PC-9 (cell line): ENCODE measurements at places on chromosomes 7 and 10. TPM values are rescaled to one million over a fixed set of nuclear protein-coding genes. Genes with fewer than 3 reads are reported as not detected.

DNA sequence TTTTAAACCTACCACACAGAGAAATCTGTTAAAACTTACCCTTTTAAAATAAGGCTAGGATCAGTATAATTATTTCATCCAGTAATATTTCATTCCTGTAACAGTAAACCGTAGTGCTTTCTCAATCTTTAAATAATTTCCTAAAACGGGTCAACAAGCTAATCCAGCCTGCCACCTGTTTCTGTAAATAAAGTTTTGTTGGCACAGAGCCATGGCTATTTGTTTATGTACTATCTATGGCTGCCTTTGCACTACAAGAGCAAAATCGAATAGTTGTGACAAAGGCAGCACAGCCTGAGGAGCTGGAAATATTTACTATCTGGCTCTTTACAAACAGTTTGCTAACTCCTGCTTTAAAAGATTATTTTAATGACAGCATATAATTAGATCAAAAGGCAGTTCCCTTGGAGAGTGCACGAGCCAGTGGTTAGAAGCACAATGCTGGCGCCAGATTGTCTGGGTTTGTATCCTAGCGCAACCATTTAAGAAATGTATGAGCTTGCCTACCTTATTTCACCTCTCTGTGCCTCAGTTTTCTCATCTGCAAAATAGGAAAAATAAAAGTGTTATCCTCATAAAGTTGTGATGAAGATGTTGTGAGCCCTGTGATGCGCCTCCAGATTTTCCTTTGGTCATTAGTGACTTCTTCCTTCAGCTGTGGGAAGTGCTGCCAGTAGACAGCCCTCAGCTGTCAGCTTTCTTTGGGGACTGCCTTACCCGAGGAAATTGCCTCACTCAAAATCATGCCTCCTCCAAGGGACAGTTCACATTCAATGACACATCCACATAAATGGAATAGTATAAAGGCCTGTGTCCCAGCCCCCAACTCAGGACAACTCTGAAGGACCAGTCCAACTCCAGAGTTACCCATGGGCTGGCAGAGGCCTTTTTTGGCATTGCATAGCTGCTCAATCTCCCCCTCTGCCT is 11.8 kb upstream of the MIOS start:
- no peak overlapping the region for H3K27ac ChIP-seq
- peaks cover 8% of the 10 kb centered on the region for H3K4me1 ChIP-seq
- no peaks in the 10 kb centered on the region for H3K36me3 ChIP-seq
- H3K27me3 ChIP-seq: no peaks in the 10 kb centered on the region

DNA sequence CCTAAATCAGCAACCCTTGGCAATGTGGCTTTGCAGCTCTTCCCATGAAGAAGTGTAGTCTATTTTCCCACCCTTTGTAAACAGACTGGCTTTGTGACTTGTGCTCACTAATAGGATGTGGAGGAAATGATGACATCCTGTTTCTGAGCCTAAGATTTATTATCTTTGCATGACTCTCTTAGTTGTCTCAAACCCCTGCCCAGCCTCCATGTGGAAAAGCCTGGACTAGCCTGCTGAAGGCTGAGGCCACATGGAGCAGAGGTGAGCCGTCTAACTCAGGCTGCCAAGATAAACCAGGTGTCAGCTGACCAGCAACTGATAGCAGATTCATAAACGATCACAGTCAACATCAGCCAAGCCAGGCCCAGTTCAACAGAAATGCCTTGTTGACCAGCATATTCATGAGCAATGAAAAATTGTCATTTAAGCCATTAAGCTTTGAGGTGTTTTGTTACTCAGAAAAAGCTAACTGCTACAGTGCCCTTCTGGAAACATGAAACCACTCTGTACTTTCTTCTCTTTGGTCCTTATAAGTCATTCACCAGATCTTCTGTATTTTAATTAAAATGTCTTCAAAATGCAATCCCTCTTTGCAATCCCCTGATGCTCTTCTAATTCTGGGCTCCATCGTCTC is 586.3 kb upstream of the ANKRD30A start:
- H3K36me3 ChIP-seq: no peaks in the 10 kb centered on the region
- H3K4me3 ChIP-seq: no peak overlapping the region
- H3K4me1 ChIP-seq: no peaks in the 10 kb centered on the region
- no peak overlapping the region for H3K27ac ChIP-seq
- peak; percentile 34 for DNase-seq

DNA sequence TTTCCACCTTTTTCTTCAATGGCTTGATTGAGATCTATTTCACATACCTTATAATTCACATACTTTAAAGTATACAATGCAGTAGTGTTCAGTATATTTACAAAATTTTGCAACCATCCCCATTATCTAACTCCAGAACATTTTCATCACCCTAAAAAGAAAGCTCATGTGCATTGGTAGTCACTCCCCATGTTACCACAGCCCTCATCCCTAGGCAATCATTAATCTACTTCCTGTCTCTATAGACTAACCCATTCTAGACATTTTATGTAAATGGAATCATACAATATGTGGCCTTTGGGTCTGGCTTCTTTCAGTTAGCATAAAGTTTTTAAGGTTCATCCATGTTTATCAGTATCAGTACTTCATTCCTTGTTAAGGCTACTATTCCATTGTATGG is 214.2 kb downstream of the WDR11 start:
- H3K36me3 ChIP-seq: no peaks in the 10 kb centered on the region
- H3K4me3 ChIP-seq: no peak overlapping the region
- H3K27me3 ChIP-seq: no peaks in the 10 kb centered on the region
- H3K27ac ChIP-seq: no peak overlapping the region

GRCh38 chr10:43808136-43808535 is 159.5 kb upstream of the ZNF32 start:
- H3K4me3 ChIP-seq: no peak overlapping the region
- no peak for DNase-seq
- no peak overlapping the region for H3K27ac ChIP-seq
- H3K27me3 ChIP-seq: peaks cover 30% of the 10 kb centered on the region

GRCh38 chr7:18637516-18637915 is 142.0 kb downstream of the HDAC9 start:
- DNase-seq: peak; percentile 88
- H3K36me3 ChIP-seq: no peaks in the 10 kb centered on the region
- H3K27ac ChIP-seq: no peak overlapping the region
- peaks cover 33% of the 10 kb centered on the region for H3K4me1 ChIP-seq
- no peaks in the 10 kb centered on the region for H3K27me3 ChIP-seq

GRCh38 chr7:16652888-16653287 is 6.9 kb downstream of the BZW2 start:
- H3K4me3 ChIP-seq: no peak overlapping the region

- H3K27me3 ChIP-seq: no peaks in the 10 kb centered on the region
- no peak for DNase-seq
- H3K4me3 ChIP-seq: no peak overlapping the region
- no peaks in the 10 kb centered on the region for H3K4me1 ChIP-seq
- H3K27ac ChIP-seq: no peak overlapping the region
- H3K36me3 ChIP-seq: no peaks in the 10 kb centered on the region
These were observed 1.9 kb downstream of the PLA2G12B start for GRCh38 chr10:72952642-72953158.

- no peak for DNase-seq
- H3K4me3 ChIP-seq: no peak overlapping the region
- no peaks in the 10 kb centered on the region for H3K27me3 ChIP-seq
- no peak overlapping the region for H3K27ac ChIP-seq
- H3K4me1 ChIP-seq: no peaks in the 10 kb centered on the region
- H3K36me3 ChIP-seq: no peaks in the 10 kb centered on the region
These were observed 267.2 kb upstream of the LRGUK start for GRCh38 chr7:133859871-133860450.

GRCh38 chr10:74585231-74586087 is 240.9 kb upstream of the KAT6B start:
- H3K27me3 ChIP-seq: no peaks in the 10 kb centered on the region
- no peak overlapping the region for H3K27ac ChIP-seq
- no peaks in the 10 kb centered on the region for H3K4me1 ChIP-seq
- 0 out of 2 replicates have a peak, but pooled peaks cover 4% of the 10 kb centered on the region for H3K36me3 ChIP-seq
- no peak overlapping the region for H3K4me3 ChIP-seq

DNA sequence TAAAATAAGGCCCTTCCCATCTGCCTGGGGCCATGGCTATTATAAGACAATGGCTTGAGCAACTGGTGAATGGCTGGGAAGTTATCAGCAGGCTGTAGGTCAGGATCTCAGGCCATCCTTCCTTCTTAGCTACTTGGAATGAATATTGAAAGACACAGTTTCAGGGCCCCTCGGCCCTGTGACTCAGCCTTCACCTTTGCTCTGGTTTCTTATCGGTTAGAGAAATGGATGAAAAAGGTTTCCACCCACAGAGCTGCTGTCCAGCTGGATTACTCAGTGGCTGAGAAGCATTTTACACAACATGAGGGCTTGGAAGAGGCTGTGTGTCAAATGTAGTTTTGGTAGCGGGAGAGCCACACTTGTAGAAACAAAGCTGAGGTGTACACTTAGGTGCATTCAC is 9.4 kb downstream of the ACSL5 start:
- peak; percentile 56 for DNase-seq
- H3K4me1 ChIP-seq: peaks cover 89% of the 10 kb centered on the region
- H3K4me3 ChIP-seq: no peak overlapping the region
- H3K27ac ChIP-seq: peak overlapping the region; percentile 94
- no peaks in the 10 kb centered on the region for H3K27me3 ChIP-seq

DNA sequence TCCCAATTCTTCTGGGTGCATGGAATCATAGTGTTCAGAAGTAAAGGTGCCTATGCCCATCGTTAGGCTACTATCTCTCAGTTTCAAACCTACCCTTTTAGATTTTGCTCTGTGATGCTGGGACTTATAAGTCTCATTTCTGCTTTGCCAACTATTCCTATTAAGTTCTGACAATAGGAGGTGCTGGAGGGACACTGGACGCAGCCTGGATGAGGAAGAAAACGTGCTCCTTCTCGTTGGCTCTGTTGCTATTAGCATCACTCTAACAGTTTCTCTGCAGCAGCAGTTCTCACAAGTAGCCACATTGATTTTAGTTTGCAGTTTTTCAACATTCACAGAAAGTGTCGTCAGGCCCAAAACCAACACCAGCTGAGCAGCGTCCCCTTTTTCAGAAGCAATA is 72.4 kb downstream of the ABCC2 start:
- peaks cover 5% of the 10 kb centered on the region; the same call in 1 of the 2 replicates for H3K36me3 ChIP-seq
- no peak overlapping the region for H3K4me3 ChIP-seq
- no peaks in the 10 kb centered on the region for H3K4me1 ChIP-seq
- no peak for DNase-seq

GRCh38 chr10:97849687-97850402 is at the start of gene GOLGA7B:
TSS of gene GOLGA7B (plus strand) at chr10:97849843. CDS start at chr10:97850304, 461 bp downstream.
- H3K4me1 ChIP-seq: peaks cover 42% of the 10 kb centered on the region
- H3K4me3 ChIP-seq: peak within 1 kb of the TSS; percentile 63
- peak; percentile 58 for DNase-seq
- H3K27ac ChIP-seq: peak within 1 kb of the TSS; percentile 79
- H3K27me3 ChIP-seq: no peaks in the 10 kb centered on the region

DNA sequence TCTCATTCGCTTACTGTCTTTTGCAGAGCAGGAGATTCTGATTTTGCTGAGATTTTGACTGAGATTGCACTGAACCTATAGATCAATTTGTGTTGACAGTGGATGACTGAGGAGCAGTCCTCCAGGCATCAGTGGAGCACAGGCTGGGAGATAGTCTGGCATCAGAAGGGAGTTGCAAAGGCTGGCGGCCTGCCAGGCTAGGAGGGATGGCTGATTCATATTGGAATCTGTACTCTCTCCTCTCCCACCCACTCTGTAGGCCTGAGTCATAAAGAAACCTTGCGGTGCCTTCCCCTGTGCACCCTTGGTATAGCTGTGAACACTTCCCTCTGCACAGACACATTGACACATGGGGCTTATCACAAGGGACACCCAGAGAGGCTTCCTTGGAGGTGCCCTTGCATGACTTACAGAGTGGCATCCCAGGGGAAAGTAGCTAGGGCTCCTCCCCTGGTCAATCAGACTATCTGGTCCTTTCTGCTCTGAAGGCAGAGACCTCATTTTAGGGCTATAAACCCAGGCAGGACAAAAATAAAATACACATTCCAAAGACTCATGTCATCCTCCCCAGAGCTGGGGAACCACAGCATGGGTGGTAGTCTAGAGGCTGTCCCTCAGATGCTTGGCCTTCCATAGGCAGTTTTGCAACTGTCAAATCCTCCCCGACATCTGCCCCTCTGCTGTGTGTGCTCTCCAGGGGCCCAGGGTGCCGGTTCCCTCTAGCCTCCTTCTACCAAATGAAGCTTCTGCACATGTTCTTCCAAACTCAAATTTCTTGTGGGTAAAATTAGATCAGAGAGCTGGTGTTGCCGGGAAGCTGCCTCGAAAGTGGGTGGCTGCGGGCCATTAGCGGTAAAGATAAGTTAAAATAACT is 37.4 kb upstream of the EEPD1 start:
- H3K4me1 ChIP-seq: peaks cover 67% of the 10 kb centered on the region
- H3K4me3 ChIP-seq: peak overlapping the region; percentile 2; the same call in 1 of the 2 replicates
- peak; percentile 97 for DNase-seq
- no peaks in the 10 kb centered on the region for H3K27me3 ChIP-seq
- H3K27ac ChIP-seq: peak overlapping the region; percentile 86

GRCh38 chr7:79855172-79855571 is 279.5 kb upstream of the GNAI1 start:
- DNase-seq: no peak
- H3K27ac ChIP-seq: no peak overlapping the region
- no peak overlapping the region for H3K4me3 ChIP-seq
- no peaks in the 10 kb centered on the region for H3K36me3 ChIP-seq
- no peaks in the 10 kb centered on the region for H3K4me1 ChIP-seq

DNA sequence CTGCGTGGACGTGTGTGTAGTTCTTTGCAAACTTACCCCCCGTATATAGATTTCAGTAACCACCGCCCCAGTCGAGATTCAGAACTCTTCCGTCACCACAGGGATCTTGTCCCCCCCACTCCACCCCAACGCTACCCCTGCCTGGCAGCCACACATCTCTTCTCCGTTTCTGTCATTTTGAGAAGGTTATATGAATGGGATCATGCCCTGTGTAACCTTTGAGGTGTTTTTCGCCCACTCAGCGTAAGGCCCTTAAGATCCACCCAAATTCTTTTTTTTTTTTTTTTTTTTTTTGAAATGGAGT is 83.4 kb downstream of the ELFN1 start:
- no peaks in the 10 kb centered on the region for H3K36me3 ChIP-seq
- H3K4me3 ChIP-seq: no peak overlapping the region
- no peaks in the 10 kb centered on the region for H3K4me1 ChIP-seq
- no peak for DNase-seq
- no peak overlapping the region for H3K27ac ChIP-seq
- peaks cover 93% of the 10 kb centered on the region for H3K27me3 ChIP-seq

- H3K36me3 ChIP-seq: no peaks in the 10 kb centered on the region
- no peak overlapping the region for H3K27ac ChIP-seq
- no peaks in the 10 kb centered on the region for H3K4me1 ChIP-seq
These were observed 92.0 kb upstream of the MACROH2A2 start for GRCh38 chr10:69960606-69960987.

The ADGRA1 gene
- total RNA-seq: not detected in 2 replicates

The MYH16 gene
- 11.7 and 18.0 TPM in 2 replicates for total RNA-seq

The RBP3 gene
- not detected in 2 replicates for total RNA-seq

The LANCL2 gene
- 21.8 and 21.9 TPM in 2 replicates for total RNA-seq

The RBP4 gene
- 0.57 TPM in 1 of 2 replicates, not detected in the other for total RNA-seq

The SYCE1 gene
- not detected in 2 replicates for total RNA-seq

The VSTM4 gene
- not detected in 2 replicates for total RNA-seq

The PTF1A gene
- total RNA-seq: not detected in 2 replicates

The PAPOLB gene
- total RNA-seq: not detected in 2 replicates

The FBXL13 gene
- total RNA-seq: 10.4 and 19.4 TPM in 2 replicates

The STOX1 gene
- 3.9 and 4.4 TPM in 2 replicates for total RNA-seq

The TSPAN14 gene
- 114 and 135 TPM in 2 replicates for total RNA-seq

The FGFR2 gene
- total RNA-seq: not detected in 2 replicates
